Activated CD4-positive, alpha-beta T cell treated with anti-CD3 and anti-CD28 coated beads, Interleukin-2, amount 50 U/mL, for 1 hour (primary cell): ENCODE measurements at places on chromosomes 2 and 18.
A peak's percentile ranks its signal among the peaks of the same experiment; 100 is the strongest.

DNA sequence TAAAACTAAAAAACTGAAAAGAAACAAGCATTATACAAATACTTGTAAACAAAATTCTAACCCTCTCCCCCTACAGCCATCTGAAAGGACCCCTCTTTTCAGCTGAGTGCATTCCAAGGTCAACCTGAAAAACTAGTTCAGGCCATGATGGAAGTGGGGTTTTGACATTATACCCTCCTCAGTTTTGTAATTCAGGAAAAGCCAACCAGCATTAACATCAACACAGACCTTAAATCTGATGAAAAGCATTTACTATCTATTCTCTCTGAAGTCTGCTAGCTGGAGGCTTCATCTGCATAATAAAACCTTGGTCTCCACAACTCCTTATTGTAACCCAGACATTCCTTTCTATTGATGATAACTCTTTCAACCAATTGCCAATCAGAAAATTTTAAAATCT, 302.2 kb downstream of the CNTNAP5 start:
- DNase-seq: no peak

GRCh38 chr2:7952046-7952745, 729.7 kb upstream of the ID2 start:
- no peak for DNase-seq

GRCh38 chr2:96241900-96242611, 23.7 kb downstream of the TMEM127 start:
- peak; percentile 17 for DNase-seq

DNA sequence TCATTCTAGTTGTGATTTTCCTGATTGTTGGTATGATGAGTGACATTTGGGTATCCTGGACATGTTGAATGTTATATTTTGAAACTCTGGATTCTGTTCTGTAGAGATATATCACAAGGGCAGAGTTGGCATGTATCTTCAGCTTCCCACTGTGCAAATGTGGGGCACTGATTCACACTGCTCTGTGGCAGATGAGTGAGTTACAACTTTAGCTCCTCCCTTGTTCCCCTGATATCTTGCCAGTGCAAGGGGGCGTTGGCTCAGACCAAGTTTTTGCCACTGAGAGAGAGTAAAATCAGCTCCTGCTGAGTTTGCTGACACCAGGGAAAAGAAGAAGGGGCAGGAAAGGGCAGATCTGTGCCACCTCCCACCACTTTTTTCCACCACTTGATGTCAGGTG, 199.6 kb upstream of the MMADHC start:
- no peak for DNase-seq

DNA sequence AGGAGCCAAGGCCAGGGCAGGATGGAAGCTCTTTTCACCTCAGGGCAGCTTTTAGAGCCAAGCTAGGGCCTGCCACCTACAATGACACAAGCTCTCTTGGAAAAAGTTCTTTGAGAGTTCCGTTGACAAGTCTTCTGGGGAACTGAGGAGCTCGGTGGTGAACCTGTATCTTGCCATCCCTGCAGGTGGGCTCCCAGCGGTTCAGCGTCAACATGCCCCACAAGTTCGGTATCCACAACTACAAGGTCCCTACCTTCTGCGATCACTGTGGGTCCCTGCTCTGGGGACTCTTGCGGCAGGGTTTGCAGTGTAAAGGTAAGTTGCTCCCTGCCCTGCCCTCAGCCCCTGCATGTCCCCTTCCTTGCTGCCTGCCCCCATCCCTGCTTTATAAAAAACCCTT, 312.8 kb upstream of the EPAS1 start:
- DNase-seq: no peak

DNA sequence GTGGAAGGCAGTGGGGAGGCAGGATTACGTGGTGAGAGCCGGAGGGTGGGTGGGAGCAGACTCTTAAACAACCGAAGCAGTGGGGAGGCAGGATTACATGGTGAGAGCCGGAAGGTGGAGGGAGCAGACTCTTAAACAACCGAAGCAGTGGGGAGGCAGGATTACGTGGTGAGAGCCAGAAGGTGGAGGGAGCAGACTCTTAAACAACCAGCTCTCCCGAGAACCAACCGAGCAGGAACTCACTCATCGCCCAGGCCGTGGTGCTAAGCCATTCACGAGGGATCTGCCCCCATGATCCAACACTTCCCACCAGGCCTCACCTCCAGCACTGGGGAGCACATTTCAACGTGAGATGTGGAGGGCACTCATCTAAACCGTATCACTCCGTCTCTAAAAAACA, 87.7 kb downstream of the RTP5 start:
- no peak for DNase-seq

DNA sequence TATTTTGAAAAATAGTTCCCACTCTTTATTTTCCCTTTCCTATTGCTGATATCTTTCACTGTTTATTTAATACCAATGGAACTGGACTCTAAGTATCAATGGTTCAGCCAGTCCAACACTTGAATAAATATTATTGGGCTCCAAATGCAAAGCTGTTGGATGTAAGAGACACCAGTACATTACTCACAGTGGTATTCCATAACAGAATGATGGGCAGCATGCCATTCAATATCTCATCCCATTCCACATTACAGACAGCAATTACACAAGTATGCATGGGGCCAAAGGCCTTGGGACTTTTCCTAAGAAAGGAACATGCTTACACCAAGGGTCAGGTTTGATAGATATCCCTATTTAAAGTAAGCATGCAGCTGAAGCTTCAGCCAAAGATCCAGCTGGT, 231.9 kb downstream of the RND3 start:
- DNase-seq: no peak

DNA sequence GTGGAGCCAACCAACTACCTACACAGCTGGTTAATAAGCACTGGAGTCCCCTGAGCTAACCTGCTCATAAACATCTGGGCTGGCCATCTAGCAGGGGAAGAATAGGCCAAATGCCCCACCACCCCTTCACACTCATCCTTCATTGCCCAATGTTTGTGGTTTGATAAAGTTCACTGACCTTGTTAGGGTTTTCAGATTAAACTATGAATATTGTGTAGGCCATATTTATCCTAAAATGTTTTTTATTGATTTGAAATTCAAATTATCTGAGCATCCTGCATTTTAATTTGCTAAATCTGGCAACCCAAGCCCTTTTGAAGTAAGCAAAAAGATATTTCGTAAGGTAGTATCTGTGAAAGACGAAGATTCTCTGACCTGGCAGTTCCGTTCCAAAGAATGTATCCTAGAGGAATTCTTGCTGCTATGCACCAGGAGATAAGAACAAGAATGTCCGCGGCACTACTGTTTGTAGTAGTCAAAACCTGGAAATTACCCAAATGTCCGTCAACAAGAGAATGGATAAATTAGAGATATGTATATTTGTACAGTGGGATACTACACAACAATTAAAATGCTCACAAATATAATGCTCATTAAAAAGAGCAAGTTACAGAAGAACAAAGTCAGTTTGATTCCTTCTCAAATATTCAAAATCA, 5.8 kb upstream of the TLK1 start:
- DNase-seq: no peak

- no peak for DNase-seq
These were observed 52.2 kb upstream of the CAB39 start for GRCh38 chr2:230660294-230661060.

DNA sequence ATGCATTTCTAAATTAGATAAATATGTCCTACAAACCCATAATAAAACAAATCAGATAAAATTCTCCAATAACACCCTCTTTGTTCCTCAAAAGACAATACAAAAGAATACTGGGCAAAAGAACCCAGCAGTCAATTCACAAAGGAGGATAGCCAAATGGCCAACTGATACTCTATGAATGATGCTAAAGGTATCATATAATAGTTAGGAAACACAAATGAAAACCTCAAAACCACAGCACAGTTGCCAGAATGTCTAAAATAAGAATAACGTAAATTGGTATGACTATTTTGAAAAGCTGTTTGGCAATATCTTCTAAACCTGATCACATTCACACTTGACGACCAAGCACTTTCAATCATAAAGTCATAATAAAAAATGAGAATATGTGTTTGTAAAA, 315.4 kb downstream of the CDH7 start:
- DNase-seq: no peak

DNA sequence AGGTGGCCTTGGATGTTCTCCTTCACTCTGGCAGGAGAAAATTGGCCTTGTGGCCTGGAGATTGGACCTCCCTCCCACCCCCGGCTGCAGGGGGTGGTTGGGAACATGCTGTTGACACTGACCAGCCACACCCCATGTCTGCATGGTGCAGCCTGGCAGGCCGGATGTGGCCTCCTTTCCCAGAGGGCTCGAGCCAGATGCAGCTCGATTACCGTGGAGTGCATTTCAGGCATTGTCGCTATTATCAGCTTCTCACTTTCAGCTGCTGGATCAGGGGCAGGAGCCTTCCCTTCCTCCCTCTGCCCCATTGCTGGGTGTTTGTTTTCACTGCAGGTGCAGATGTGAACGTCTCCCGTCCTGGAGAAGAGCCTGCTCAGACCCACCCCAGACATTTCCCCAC, 211.0 kb upstream of the SIX2 start:
- DNase-seq: no peak

- DNase-seq: no peak
These were observed 7.0 kb upstream of the PAX3 start for GRCh38 chr2:222305516-222306392.

GRCh38 chr2:172375251-172375650, 52.1 kb upstream of the ITGA6 start:
- no peak for DNase-seq
